ENCODE measurements at places on chromosomes 11 and 22.

GRCh38 chr22:31488988-31489617 is 539 bp downstream of the EIF4ENIF1 start:
- peak; percentile 11 for ATAC-seq

DNA sequence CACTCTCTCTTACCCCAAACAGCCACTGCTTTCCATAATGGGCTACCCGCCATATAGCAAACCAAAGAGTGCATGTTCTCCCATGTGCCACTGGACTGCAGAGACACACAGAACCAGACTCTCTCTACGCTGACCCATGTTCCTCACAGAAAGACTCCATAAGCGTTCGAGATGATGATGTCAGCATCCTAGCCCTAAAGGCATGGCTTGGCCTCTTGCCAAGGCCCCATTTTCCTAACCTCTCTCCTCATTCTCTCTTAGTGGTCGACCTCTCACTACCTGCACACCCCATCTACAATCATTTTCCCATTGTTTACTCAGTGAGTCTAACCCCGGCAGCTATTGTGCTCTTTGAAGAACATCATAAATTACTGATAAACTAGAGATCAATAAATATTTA is 4.9 kb downstream of the NDUFC2 start:
- no peak for ATAC-seq

GRCh38 chr11:115765803-115766239 is 261.6 kb upstream of the CADM1 start:
- ATAC-seq: no peak

- ATAC-seq: no peak
These were observed 115.2 kb upstream of the SORL1-AS1 start for GRCh38 chr11:121567995-121568394.

DNA sequence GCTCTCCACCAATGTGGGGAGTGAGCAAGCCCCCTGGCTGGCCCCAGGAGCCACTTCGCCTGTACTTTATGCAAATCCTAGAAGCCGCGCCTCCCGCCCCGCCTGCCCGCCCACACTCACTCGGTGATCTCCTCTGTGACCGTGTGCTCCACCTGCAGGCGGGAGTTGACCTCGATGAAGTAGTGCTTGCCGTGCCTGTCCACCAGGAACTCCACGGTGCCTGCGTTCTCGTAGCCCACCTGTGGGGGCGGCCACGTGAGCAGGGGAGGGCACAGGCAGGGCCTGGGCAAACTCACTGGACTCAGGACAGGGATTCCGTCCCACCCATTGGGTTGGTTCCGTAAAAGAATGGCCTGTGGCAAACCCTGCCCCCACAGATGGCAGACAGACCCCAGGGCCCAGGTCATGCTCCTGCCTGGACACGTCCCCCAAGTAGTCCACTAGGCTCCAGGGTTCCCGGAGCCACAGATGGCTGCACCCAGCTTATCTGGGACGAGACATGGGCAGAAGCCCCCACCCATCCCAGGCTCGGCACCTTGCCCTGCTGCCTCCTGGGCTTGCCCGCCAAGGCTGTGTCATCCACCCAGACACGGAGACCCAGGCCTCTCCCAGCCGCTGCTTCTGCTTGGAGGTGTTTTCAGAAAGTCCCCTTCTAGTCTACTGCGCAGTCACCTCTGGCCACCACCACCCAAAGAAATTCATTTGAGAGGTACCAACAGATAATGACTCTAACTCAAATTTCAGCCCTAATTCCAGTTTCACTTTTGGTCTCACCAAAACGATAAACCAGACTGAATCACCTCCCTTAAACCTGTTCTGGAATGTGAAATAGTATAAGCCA is 12.1 kb downstream of the LRFN4 start:
- peak; percentile 89 for ATAC-seq

- ATAC-seq: no peak
These were observed 10.3 kb downstream of the OSBP2 start for GRCh38 chr22:30704978-30705377.

DNA sequence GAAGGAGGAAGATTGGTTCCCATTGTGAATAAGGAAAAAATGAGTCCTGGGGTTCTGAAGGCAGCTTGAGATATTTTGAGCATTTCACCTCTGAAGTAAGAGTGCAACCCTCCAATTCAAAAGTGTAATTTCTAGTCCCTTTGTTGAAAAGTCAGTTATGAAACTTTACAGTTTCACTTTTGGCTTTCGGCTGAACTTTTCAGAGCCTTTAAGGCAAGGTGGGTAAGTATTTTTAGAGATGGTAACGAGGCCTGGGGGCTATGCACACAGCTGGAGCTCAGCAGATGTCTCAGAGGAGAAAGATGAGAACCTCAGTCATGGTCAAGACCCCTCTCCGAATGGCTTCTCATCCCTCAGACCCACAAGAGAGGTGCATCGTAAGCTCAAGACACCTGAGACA is 267.6 kb downstream of the KIRREL3 start:
- ATAC-seq: no peak

GRCh38 chr11:65898656-65899355 is 1.4 kb downstream of the FOSL1 start:
- no peak for ATAC-seq
